ENCODE measurements at places on chromosomes 1 and 21.

DNA sequence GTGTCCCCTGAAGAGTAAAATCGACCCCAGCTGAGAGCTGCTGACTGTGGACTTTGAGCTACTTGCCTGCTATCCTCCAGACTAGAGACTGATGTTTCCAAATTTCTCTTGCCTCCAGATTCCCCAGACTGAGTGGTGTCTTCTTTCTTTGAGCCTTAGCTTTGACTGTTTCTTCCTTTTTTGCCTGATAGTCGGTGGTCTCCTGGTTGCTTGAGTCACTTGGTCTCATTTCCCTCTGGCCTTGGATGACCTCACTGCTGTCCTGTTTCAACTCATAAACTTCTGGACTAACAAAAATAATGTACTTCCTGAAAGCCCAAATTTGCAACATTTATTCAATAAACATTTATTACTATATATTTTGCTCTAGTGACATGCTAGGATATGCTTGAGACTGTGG is 52.9 kb upstream of the DIPK1A start:
- no peak for DNase-seq

- peak; percentile 23 for DNase-seq
These were observed 67.0 kb upstream of the PDE9A start for GRCh38 chr21:42586406-42586805.

DNA sequence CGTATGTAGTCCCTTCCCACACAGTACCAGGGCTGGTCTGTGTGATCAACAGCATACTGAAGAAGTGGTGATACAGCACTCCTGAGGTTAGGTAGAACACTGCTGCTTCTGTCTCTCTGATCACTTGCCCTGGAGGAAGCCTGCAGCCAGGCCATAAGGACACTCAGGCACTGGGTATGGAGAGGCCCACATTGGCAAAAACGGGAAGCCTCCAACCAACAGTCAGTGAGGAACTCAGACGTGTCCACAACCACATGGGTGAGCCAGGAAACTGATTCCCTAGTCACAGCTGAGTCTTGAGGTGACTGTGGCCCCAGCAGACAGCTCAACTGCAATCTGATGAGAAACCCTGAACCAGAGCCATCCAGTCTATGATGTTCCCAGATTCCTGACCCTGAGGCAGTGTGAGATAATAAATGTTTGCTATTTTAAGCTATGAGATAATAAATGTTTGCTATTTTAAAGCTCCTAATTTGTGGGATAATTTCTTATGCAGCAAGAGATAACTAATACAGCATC is 62.5 kb downstream of the COQ8A start:
- no peak for DNase-seq

- DNase-seq = peak; percentile 45
These were observed 19.1 kb downstream of the COL6A2 start for GRCh38 chr21:46116776-46117585.

- no peak for DNase-seq
These were observed 40.9 kb downstream of the C1orf21 start for GRCh38 chr1:184427722-184428121.

GRCh38 chr1:9384751-9385245 is 92.1 kb downstream of the SPSB1 start:
- DNase-seq = no peak

GRCh38 chr1:43557744-43558245 is 27.1 kb downstream of the PTPRF start:
- no peak for DNase-seq

GRCh38 chr1:176949033-176949662 is 215.4 kb downstream of the ASTN1 start:
- DNase-seq = peak; percentile 71

DNA sequence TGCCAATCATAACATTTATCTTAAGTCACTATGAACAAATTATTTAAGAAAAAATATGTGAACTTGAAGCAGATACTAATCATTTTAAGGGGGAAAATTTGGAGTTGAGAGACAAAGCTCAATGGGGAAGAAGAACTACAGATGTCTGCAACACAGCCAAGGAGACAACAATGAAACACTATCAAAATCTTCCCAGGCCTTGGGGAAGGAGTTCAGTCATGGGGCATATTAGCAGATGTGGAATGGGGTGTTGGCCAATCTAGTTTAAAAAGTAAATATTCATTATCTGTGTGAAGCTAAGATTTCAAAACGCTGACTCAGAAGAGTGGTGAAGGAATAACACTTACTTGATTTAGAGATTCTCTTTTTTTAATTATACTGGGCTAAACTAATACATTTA is 671.6 kb upstream of the ZP4 start:
- DNase-seq = no peak

DNA sequence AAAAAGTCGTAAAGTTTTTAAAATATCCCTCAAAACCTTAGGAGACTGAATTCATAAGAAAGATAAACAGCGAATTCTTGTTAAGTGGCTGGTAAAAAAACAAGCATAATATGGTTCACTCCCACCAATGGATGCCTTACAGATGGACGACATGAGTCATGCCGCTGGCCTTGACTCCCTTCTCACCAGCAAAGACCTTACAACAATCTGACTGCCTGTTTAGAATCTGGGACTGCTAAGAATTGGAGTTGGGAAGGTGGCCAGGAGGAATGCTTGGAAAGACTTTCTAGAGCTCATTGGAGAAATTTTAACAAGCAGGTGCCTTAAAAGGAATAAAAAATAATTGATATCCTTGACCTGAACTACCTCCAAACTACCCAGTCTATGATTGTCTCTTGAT is 206.9 kb upstream of the FMN2 start:
- no peak for DNase-seq

GRCh38 chr1:61011561-61012263 is 70.6 kb upstream of the NFIA start:
- no peak for DNase-seq

GRCh38 chr1:201269900-201270410 is 13.4 kb upstream of the PKP1 start:
- no peak for DNase-seq

DNA sequence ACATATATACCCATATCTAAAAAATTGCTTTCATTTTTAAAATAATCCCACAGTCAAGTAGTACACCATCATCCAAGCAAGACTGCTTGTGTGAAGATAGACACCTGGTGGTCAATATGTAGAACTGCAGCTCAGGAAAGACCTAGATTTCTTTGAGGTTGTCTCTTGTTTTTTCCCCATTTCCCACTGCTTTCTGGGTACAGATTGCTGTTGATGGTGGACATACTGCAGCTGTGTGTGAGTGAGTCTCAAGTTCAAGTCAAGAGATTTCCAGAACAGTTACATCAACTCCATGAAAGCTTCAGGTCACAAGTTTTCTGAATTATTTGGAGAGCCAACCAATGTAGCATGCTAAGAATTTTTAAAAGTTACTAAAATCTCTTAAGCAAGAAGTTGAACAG is 306.4 kb downstream of the DUSP10 start:
- no peak for DNase-seq

GRCh38 chr1:208069317-208069716 is 158.4 kb upstream of the CD34 start:
- no peak for DNase-seq

- peak; percentile 56 for DNase-seq
These were observed 36.7 kb downstream of the SLC19A1 start for GRCh38 chr21:45505416-45506021.

DNA sequence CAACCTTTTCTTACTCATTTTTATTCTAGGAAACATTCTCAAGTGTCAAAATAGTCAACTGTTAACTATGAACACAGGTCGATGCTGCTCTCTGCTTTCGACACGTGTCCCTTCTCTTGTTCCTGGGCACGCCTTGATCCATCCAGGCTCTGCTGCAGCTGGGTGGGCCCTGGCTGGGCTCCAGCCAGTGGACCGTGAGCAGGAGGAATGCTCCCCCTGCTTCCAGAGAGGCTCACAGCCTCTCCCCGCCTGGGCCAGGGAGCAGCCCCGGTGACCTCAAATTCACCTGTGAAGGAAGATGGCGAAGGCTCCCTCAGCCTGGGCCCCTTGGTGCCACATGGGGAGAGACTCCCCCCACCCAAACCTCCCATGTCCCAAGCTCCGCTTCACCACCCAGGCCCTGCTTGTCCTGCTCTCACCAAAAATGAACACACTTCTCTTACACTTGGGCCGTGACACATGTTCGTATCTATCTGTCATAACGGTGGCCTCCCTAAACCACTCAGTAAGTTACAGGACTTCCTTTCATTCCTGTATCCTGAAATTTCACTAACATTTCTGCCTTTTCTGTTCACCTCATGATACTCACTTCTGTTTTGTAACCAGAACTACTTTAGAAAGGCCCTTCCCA is 24.6 kb upstream of the ADARB1 start:
- DNase-seq = no peak

GRCh38 chr21:35053356-35054096 is 4.4 kb upstream of the RUNX1 start:
- DNase-seq = no peak

GRCh38 chr21:24840287-24840686 is 767.0 kb downstream of the MRPL39 start:
- no peak for DNase-seq

All from left lobe of liver (tissue), 2 donors.